GM13977 (cell line): ENCODE measurements at places on chromosomes 3 and 15.

- DNase-seq = no peak
Measured at GRCh38 chr15:69410248-69410874, 3.8 kb upstream of the KIF23 start.

DNA sequence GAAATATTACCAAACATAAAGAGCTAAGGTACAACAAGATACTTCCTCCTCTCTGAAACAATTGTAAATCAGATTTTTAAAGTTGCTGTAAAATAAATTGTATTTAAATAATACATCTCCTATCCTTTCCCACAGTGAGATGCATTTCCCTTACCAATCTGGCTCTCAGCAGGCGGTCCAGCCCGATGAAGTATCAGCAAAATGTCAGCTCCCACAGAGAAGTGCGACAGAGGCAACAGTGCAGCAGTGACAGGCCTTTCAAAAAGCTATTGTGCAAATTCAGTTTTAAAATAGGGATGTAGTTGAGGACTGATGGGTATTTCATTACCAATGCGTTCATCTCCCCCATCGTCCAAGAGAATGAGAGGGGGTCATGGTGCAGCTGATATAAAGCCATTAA, 733.2 kb upstream of the GOLIM4 start:
- no peak for DNase-seq

DNA sequence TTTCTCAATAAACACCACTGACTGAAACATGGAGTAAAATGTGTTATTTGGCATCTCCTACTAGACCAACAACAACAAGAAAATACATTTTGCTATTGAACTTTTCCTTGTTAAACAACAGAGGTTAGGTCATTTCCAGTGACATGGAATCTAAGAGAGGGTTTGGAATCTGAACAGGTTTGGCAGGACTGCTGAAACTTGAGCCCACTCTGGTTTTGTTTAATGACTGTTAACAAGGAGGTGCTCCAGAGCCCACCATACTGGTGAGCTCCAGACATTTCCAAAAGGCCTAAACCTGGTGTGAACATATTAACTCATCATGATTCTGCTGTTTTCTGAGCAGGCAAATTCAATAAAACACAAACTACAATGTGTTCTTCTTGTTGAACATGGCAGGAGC, 330.7 kb upstream of the TRIM42 start:
- DNase-seq = no peak

DNA sequence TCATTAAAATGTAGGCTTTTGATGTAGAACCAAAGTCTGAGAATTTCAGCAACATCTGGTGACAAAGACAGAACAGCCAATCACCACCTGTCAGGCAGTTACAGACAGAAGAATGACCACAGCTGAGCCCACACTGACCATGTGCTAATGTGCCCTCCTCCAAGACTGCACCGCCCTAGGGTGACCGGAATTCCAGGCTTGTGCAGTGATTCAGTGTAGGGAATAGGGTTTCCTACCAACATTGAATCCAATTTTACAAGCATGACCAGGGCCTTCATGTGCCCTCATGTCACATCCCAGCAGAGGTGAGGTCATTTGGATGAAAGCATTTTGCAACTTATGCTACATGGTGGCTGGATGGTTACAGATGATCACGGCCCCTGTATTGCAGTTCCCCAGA, 412.5 kb downstream of the SOX2 start:
- no peak for DNase-seq

DNA sequence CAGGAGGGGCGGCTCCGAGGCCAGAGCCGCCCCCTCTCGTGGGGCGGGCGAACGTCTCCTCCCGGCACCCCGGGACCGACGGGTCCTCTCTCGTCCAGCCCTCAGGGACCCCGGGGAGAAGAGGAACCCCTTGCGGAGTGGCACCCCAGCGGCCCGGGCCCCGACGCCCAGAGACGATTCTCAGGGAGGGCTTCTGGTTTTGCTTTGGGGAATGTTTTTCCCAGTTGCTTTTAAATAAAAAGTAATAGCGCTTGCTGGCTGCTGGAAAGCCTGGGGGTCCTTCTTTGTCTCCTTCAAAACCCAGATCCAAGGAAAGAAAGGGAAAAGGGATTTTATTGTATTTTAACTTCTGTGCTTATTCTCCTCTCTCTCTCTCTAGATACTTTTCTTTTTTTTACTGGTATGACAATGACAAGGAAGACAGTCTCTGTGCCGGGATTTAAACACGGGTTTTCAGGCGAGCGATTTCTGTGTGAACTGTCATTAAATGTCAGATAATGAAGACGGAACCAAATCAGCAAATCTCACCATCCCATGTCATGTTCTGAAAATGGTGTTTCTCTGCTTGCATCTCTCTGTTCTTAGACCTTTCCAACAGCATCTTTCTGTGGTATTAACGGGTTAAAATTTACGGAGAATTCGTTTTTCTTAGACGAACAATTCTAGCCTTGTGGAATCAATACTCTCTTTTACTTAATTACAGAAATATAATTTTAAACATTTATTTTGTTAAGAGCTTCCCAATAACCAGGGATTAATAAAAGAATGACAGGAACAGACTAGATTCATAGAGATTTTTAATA, 530 bp upstream of the PCOLCE2 start:
- no peak for DNase-seq

DNA sequence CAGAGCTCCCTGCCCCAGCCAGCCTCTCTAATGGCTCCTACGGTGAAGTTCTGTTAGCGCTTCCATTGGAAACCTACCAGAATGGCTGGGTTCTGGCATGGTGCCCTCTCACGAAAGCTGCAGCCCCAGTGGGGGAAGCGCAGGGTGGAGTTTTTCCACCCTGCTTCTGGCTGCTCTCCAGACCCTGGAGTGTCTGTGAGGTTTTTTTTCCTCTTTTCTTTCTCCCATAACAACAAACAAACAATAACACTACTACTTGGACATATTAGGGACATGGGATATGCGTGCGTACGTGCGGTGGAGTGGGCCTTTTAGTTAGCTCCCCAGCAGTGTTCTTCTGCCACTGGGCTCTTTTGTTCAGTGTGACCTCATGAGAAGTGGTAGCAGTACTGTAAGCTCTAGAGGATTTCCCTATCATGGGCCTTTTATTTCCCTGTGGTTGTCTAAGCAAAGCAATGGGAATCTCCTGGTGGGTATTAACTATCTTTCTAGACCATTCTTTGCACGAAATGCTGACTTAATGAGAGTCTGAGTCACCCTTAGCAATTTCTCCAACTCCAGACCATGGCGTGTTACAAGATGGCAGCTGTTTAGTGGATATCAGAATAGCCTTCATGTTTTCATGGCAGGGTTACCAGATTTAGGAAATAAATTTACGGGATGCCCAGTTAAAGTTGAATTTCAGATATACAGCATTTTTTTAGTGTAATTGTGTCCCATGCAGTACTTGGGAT, 161.9 kb downstream of the FNDC3B start:
- no peak for DNase-seq

- DNase-seq = no peak
Measured at GRCh38 chr3:100009276-100010086, 104.8 kb downstream of the FILIP1L start.

GRCh38 chr3:129684270-129684669, 77.8 kb upstream of the PLXND1 start:
- DNase-seq = no peak

DNA sequence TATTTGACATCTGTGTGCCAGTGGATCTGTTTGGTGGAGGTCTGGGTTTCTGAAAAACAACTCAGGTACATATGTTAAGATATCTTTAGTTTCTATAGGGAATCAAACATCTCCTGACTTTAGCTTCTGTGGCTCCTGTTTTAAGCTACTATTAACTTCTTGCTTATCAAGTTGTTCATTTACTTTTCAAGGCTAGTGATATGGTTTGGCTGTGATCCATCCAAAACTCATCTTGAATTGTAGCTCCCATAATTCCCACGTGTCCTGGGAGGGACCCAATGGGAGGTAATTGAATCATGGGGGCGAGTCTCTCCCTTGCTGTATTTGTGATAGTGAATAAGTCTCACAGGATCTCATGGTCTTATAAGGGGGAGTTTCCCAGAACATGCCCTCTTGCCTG, 41.4 kb downstream of the ZNF860 start:
- no peak for DNase-seq

GRCh38 chr3:120394347-120394746, 45.2 kb upstream of the LRRC58 start:
- DNase-seq = no peak

- DNase-seq = no peak
Measured at GRCh38 chr3:60392501-60392900, 858.8 kb downstream of the FHIT start.

GRCh38 chr15:52872036-52872818, 82.1 kb upstream of the ONECUT1 start:
- no peak for DNase-seq

DNA sequence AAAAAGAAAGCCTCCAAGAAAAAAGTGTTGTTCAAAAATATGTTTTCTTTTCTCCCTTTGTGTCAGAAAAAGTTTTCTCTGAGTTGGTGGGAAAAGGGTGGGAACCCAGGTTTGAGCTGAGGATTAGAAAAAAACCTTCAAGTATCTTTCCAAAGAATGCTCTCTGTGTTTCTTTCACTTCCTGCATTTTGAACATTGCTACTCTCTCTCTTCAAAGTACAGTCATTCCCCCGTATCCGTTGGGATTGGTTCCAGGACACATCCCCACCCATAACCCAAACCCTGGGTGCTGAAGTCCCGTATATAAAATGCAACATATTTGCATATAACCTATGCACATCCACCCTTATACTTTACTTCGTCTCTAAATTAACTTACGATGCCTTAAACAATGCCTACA, 139.6 kb downstream of the TMCO5A start:
- no peak for DNase-seq
